ENCODE measurements at places on chromosomes 1 and 21.
A peak's percentile ranks its signal among the peaks of the same experiment; 100 is the strongest.

DNA sequence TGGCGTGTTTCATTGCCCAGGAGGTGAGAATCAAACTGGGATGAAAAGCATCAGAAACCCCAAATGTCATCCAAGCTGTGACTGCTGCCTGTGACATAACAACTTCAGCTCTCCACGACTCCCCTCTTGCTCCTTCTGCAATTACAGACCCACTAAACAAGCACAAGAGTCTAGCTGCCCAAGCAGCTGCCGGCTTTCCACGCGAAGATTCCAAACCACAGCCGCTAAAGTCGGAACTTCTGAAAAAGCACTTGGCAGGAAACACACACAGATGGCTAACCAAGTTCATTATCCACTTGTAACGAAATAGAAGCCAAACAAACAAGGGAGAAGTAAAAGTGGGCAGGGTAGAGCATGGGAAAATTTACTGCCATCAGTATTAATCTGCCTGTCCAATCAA lies 198.1 kb downstream of the SLC35F3 start:
- no peak for DNase-seq

GRCh38 chr1:17875171-17875881 lies 120.2 kb downstream of the ACTL8 start:
- DNase-seq = peak; percentile 37

DNA sequence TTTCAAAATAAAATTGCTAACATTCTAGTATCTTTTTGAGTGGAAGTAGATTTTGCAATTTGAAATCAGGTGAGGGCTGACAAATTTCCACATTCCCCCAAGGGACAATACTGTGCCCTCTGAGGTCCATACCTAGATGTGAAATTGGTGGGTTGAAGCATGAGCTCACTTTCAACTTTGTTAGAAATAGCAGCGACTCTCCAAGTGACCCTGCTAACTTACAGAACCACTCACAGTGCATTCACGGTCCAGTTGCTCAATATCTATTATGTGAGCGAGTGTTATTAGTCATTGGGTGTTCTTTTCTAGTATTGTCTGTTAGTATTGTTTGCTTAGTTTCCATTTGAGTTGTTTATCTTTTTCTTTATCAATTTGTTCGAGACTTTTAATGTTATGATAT lies 53.6 kb upstream of the ASB17 start:
- no peak for DNase-seq

GRCh38 chr1:203148127-203148526 lies 20.6 kb downstream of the ADORA1 start:
- DNase-seq = no peak

GRCh38 chr21:42089093-42089631 lies 18.0 kb downstream of the UMODL1 start:
- DNase-seq = no peak

Data from A172 (cell line).